Lung (tissue), 17 donors: ENCODE measurements at places on chromosomes 5 and 9. TPM values are rescaled to one million over a fixed set of nuclear protein-coding genes. Genes with fewer than 3 reads are reported as not detected.

The SLC36A3 gene
- total RNA-seq: not detected

The PLEKHG4B gene
- 4.0 TPM for total RNA-seq

The IRX1 gene
- total RNA-seq: 13.8 TPM

The PCDHA3 gene
- total RNA-seq: 0.31 TPM

The TEK gene
- total RNA-seq: 76.1 TPM
